Mesothelial cell of epicardium (in vitro differentiated cells): ENCODE measurements at places on chromosomes 7 and 10. TPM values are rescaled to one million over a fixed set of nuclear protein-coding genes. Genes with fewer than 3 reads are reported as not detected.

DNA sequence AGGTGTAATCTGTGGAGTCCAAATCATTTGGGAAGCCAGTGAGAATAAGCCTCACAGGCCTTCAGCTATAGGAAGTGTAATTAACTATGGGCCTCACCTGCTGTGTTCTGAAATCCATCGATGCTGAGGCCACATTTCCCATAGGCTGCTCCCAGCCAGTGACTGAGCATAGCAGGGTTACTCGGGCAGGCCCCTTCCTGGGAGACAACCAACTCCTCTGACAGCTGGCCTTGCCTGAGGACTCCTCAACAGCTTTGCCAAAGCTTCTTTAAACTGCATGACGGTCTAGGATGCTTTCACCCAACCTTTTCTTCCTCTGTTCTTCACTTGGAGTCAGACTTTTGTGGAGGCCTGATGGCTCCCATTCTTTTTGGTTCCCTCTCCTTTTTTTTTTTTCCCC lies 63.8 kb upstream of the SMNDC1 start:
- no peaks in the 10 kb centered on the region for H3K27me3 ChIP-seq
- DNase-seq, result no peak
- no peaks in the 10 kb centered on the region for H3K36me3 ChIP-seq
- H3K27ac ChIP-seq, result no peak overlapping the region

- H3K27ac ChIP-seq, result no peak overlapping the region
- H3K36me3 ChIP-seq, result no peaks in the 10 kb centered on the region
These were observed 6.7 kb upstream of the OTUD1 start for GRCh38 chr10:23432166-23432565.

DNA sequence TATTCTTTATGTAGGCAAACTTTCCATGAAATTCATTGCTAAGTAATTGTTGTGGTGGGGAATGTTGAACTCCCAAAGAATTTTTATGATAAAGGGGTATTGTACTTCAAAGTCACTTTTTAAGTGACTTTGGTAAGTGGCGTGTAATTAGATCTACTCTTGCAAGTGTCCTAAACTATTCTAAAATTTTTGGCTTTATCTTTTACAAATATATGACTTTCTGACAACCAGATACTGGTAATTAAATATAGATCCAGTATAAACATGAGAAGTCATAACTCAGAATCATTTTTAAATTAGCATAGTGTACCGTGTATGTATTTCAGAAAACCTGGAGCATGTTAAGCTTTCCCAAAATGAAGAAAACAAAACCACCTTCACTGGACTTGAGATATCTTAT lies 84.7 kb upstream of the HGF start:
- no peak for DNase-seq
- peaks cover 9% of the 10 kb centered on the region for H3K4me1 ChIP-seq
- H3K36me3 ChIP-seq, result no peaks in the 10 kb centered on the region
- H3K27ac ChIP-seq, result no peak overlapping the region
- no peak overlapping the region for H3K4me3 ChIP-seq

Gene SH3PXD2A
- 33.5 to 36.8 TPM (median 34.4 TPM) in 3 replicates for total RNA-seq

Gene LEP
- total RNA-seq, result not detected in 3 replicates

- H3K4me1 ChIP-seq, result no peaks in the 10 kb centered on the region
- no peak overlapping the region for H3K27ac ChIP-seq
- no peak overlapping the region for H3K4me3 ChIP-seq
- H3K36me3 ChIP-seq, result no peaks in the 10 kb centered on the region
These were observed 32.6 kb upstream of the ORC5 start for GRCh38 chr7:104240401-104240800.

DNA sequence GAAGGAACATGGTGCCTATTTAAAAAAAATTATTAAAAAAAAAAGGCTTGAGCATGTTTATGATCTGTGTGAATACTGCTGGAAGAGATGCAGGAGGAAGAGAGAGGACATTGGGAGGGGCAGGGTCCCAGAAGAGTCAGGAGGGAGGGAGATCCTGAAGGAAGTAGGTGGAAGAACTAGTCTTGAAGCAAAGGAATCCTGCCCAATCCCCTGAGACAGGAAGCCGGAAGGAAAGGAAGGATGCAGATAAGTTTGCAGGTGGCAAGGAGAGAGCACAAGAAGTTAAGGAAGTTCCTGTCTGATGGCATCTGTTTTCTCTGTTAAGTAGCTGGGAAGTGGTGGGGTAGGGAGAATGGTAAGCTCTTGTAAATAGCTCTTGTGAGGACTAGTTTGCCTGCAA lies 318.5 kb downstream of the DOCK4 start:
- H3K27me3 ChIP-seq, result no peaks in the 10 kb centered on the region
- no peak overlapping the region for H3K4me3 ChIP-seq
- no peak for DNase-seq
- no peaks in the 10 kb centered on the region for H3K36me3 ChIP-seq
- no peak overlapping the region for H3K27ac ChIP-seq

DNA sequence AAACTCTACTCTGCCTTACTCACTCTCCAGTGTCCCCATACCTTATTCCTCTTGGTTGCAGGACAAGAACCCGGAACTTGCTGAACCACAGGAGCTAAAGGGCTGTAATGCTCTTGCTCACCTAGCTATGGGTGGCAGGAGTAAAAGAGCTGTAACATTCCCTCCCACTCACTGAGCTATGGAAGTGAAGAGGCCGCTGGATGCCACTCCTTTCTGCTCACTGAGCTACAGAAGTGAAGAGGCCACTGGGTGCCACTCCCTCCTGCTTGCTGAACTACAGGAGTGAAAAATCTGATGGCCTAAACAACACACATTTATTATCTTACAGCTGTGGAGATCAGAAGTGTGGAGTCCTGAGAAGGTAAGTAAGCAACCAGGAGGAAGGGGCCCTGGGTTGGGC lies 17.5 kb downstream of the MRPS24 start:
- no peaks in the 10 kb centered on the region for H3K4me1 ChIP-seq
- no peak for DNase-seq
- H3K27me3 ChIP-seq, result peaks cover 4% of the 10 kb centered on the region

Gene THSD7A
- total RNA-seq, result 9.5 to 13.4 TPM (median 10.9 TPM) in 3 replicates

- H3K27me3 ChIP-seq, result peaks cover 4% of the 10 kb centered on the region
- no peak overlapping the region for H3K27ac ChIP-seq
- no peak for DNase-seq
- H3K4me3 ChIP-seq, result no peak overlapping the region
These were observed 27.7 kb downstream of the ANXA8 start for GRCh38 chr10:47456079-47456785.

GRCh38 chr10:112332509-112333228 lies 41.2 kb upstream of the ACSL5 start:
- DNase-seq, result no peak
- H3K27ac ChIP-seq, result no peak overlapping the region
- no peak overlapping the region for H3K4me3 ChIP-seq
- no peaks in the 10 kb centered on the region for H3K36me3 ChIP-seq
- peaks cover 14% of the 10 kb centered on the region for H3K4me1 ChIP-seq

Gene ASZ1
- 0.18 TPM in 1 of 3 replicates, not detected in the others for total RNA-seq

GRCh38 chr7:150875791-150876190 lies 23.5 kb downstream of the AOC1 start:
- peaks cover under 1% of the 10 kb centered on the region for H3K36me3 ChIP-seq
- peaks cover 42% of the 10 kb centered on the region for H3K27me3 ChIP-seq
- no peak for DNase-seq
- H3K27ac ChIP-seq, result no peak overlapping the region

DNA sequence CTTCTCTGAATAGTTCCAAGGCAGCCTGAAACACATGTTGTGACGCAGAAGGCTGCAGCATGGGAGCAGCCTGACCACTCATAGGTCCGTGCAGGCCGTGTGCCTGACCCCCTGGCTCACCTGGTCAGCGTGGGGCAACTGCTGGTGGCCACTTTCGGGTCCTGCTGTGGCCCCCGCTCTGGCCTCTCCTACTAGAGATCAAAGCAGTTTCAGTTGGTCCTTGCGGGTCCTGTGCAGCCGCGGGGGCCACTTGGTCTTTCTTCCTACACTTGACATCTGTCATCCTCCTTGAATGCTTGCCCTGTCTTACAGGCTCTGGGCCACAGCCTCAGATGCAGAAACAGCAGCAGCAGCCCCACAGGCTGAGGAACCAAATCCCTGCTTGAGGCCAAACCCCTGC lies 320.8 kb upstream of the ZNF32 start:
- H3K27me3 ChIP-seq, result peaks cover 33% of the 10 kb centered on the region
- no peaks in the 10 kb centered on the region for H3K36me3 ChIP-seq
- DNase-seq, result no peak
- H3K27ac ChIP-seq, result no peak overlapping the region
- H3K4me1 ChIP-seq, result peaks cover 5% of the 10 kb centered on the region

Gene MNX1
- not detected in 3 replicates for total RNA-seq

DNA sequence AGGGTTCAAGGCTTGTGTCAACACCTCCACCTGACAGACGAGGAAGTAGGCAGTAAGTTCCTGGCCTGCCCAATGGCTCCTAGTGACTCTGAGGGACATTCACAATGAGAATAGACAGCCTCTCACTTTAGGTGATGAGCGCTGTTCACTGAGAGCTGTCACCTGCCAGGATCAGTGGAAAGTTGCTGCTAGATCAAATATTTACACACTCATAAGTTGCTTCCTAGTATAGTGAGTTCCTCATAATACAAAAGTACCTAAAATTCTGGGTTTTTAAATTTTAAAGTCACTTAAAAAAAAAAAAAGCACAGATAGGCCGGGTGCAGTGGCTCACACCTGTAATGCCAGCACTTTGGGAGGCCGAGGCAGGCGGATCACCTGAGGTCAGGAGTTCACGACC lies 320.8 kb downstream of the PRPF18 start:
- H3K4me3 ChIP-seq, result no peak overlapping the region
- DNase-seq, result no peak
- peaks cover 13% of the 10 kb centered on the region for H3K27me3 ChIP-seq
- peaks cover 1% of the 10 kb centered on the region for H3K36me3 ChIP-seq
- peaks cover 12% of the 10 kb centered on the region for H3K4me1 ChIP-seq

Gene FAM25A
- not detected in 3 replicates for total RNA-seq

DNA sequence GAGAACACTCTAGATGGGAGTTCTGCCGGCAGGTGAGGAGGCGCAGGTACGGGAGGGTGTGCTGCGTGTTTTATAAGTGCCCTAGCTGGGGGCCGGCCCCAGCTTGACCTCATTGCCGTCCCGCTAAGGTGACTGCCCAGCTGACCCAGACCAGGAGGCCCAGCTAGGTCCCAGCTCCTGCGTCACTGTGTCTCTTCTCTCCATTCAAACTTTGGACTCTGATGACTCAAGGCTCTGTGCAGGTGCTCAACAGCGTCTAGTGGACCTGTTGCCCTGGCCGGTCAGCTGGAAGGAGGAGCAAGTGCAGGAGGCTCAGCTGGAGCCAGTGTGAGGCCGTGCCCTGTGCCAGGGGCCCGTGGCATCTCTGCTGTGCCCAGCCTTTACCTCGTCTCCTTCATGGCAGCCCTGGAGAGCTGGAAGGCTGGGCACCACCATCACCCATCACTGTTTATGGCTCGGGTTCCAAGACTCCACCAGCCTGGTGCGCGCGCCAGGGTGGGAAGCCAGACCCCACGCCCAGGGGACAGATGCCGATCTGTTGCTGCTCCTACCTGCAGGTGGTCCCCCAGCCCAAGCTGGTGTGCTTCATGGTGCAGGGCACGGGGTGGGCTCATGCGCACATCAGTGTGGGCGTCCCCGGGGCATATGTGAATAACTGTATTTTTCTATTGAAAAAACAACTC lies 14.6 kb downstream of the LHPP start:
- peaks cover 4% of the 10 kb centered on the region for H3K4me1 ChIP-seq
- H3K4me3 ChIP-seq, result no peak overlapping the region
- no peaks in the 10 kb centered on the region for H3K27me3 ChIP-seq
- no peak for DNase-seq
- H3K27ac ChIP-seq, result no peak overlapping the region
- H3K36me3 ChIP-seq, result no peaks in the 10 kb centered on the region

Gene PTPRE
- total RNA-seq, result 2.0 to 2.6 TPM (median 2.1 TPM) in 3 replicates

GRCh38 chr7:47878662-47879061 lies 69.6 kb downstream of the PKD1L1 start:
- DNase-seq, result no peak
- peaks cover 7% of the 10 kb centered on the region for H3K4me1 ChIP-seq
- no peak overlapping the region for H3K4me3 ChIP-seq
- H3K27ac ChIP-seq, result no peak overlapping the region

DNA sequence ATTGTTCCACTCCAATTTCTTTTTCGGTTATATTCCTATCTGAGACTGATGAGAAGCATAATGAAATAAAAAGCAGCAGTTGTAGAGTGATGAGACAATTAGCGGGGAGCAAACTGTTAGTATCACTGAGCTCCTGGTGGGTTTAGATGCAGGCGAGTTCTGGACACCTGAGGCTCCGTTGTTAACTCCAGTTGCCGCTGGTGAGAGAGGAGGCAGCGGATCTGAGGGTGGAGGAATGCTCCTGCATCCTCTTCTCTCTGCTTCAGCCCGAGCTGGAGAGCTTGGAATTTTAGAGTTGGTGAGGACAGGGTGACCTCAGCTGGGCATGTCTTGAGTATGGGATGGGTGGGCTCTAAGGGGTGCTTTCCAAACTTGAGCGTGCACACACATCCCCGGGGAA lies 31.4 kb downstream of the LRMDA start:
- peaks cover 34% of the 10 kb centered on the region for H3K27me3 ChIP-seq
- no peak overlapping the region for H3K27ac ChIP-seq
- peaks cover 42% of the 10 kb centered on the region for H3K4me1 ChIP-seq
- DNase-seq, result no peak
- H3K4me3 ChIP-seq, result no peak overlapping the region
- H3K36me3 ChIP-seq, result no peaks in the 10 kb centered on the region
